Fibroblast of the aortic adventitia (primary cell): ENCODE measurements at places on chromosomes 1 and 21. TPM values are rescaled to one million over a fixed set of nuclear protein-coding genes. Genes with fewer than 3 reads are reported as not detected.

S100A13 gene
- total RNA-seq: 220 and 296 TPM in 2 replicates

LDLRAP1 gene
- 5.3 and 12.4 TPM in 2 replicates for total RNA-seq

CCDC27 gene
- not detected in 2 replicates for total RNA-seq

GCSAML gene
- total RNA-seq: not detected in 2 replicates

ADGRL4 gene
- total RNA-seq: 12.3 and 139 TPM in 2 replicates

FAM177B gene
- not detected in 2 replicates for total RNA-seq
